HFF-Myc (cell line): ENCODE measurements at places on chromosomes 7 and 10.

- DNase-seq, result no peak
These were observed 9.0 kb upstream of the RSBN1L start for GRCh38 chr7:77687100-77687746.

DNA sequence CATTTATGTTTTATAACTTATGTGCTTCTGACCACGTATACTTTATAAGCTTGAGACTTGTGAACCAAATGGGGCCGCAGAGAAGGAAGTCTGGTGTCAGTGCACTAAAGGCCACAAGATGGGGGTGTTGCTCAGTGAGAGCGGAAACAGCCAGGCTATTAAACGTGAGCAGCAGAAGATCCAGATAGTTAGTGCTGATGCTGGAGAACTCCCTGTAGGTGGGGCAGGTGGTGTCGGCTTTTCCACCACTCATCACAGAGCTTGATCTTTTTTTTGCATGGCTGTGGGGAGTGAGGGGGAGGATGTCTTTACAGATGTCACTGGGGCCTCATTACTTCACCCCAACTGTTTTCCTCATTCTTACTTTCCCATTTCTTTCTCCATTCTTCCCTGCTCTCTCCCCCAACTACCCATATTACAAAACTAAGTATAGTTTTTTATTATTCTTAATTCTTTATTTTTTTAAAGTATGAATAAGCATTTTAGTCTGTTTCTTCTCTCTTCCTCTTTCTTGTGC lies 34.7 kb downstream of the ACADSB start:
- peak; percentile 51 for DNase-seq

- DNase-seq, result no peak
These were observed 120.0 kb downstream of the SEMA3E start for GRCh38 chr7:83528925-83529423.

GRCh38 chr10:19498393-19499290 lies 317.6 kb upstream of the PLXDC2 start:
- DNase-seq, result no peak

DNA sequence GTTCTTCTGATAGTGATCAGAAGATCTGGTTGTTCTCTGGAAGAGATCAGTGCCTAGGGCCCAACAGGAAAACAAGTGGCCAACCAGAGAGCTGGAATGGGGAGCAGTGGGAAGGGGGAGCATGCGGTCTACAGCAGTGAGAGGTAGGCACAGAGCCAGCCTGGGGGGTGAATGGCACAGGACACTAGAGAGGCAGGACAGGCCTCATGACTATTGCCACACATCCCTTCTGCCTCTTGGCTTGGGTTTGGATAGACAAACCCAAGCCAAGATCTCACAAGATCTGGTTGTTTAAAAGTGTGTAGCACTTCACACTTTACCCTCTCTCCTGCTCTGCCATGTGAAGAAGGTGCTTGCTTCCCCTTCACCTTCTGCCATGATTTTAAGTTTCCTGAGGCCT lies 224.4 kb downstream of the ARHGAP12 start:
- no peak for DNase-seq

DNA sequence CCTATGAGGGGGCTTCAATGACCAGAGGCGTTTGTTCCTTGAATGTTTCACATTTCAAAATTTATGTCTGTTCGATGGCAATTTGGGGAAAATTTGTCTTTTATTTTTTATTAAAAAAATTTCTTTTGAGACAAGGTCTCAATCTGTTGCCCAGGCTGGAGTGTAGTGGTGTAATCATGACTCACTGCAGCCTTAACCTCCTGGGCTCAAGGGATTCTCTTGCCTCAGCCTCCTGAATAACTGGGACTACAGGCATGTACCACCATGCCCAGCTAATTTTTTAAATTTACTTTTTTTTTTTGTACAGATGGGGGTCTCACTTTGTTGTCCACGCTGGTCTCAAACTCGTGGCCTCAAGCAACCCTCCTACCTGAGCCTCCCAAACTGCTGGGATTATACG lies 39.7 kb downstream of the OTUD1 start:
- DNase-seq, result no peak

- no peak for DNase-seq
These were observed 4.6 kb upstream of the MYH16 start for GRCh38 chr7:99267841-99268576.

DNA sequence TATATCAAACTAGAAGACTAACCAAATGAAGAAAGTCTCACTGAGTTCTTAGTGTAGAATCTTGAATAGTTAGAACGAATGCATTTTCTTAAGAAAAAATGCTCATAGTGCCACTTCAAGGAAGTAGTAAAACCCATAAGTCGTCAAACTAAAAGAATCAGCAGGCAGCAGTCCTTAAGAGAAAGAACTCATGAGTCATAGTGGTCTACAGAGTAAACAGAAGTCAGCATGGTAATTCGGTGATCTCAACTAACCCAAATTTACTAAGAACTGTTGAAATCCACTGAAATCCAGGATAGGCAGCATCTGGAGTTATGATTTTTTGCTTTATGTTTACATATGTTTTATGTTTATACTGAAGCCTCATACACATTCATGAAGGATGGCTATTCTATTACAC lies 256.2 kb downstream of the LHFPL3 start:
- no peak for DNase-seq

- no peak for DNase-seq
These were observed 338.5 kb upstream of the FOXK1 start for GRCh38 chr7:4343272-4344247.

DNA sequence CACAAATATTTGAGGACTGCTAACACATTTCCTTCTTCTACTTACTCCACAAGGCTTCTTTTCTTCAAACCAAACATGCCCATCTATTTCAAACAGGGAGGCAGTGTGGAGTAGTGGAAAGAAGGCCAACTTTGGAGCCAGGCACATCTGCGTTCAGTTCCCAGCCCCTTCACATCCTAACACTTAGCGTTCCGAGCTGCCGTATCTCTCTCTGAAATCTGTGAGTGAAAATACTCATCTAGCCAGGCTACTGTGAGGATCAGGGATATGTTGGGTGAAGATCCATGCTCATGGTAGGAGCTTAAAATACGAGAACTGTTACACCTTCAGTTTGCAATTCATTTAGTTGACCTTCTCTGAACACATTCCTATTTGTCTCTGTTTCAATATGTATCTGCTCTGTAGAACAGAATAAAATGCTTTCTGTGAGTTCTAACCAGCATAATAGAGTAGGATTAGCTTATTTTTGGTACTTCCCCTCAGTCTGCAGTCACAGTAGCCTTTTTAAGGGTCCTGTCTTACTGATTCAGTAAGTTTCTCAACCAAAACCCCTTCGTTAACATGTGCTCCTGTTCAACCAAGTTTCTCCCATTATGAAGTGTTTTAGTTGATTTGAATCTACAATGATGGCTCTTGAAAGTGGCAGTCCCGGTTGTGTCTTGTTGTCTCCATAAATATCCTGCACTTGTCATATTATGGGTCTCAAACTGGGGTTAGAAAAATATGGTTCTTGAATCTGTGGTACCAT lies 3.3 kb upstream of the MEST start:
- no peak for DNase-seq

- DNase-seq, result no peak
These were observed 23.8 kb downstream of the ZMIZ2 start for GRCh38 chr7:44772440-44772839.

DNA sequence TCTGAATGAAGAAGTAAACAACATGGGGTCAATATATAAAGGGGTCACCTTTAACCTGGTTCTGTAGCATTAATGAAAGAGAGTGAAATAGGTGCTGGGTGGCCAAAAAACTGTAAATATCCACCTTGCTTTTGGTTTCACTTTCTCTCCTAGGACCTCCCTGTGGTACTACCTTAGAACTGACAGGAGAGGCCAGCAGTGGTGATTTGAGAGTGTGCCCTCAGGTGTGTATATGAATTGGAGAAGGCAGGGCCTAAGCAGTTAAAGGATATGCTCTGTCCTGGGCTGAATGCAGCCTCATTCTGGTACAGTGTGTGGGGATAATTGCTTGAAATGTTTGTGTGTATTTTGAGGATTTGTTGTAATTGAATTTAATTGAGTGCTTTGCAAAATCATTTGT lies 62.0 kb downstream of the BBS9 start:
- no peak for DNase-seq

DNA sequence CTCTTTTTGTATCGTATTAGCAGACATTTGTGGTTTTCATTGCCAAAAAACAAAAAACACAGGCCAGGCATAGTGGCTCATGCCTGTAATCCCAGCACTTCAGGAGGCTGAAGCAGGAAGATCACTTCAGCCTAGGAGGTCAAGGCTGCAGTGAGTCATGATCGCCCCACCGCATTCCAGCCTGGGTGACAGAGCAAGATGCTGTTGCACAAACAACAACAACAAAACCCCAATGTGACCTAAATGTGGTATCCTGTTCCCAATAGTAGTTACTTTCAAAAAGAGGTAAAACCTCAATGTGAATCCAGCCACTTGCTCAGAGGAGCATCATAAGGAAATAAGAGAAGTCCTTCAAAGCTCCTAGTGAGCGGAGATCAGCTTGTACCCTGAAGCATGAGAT lies 45.8 kb upstream of the SKAP2 start:
- peak; percentile 3 for DNase-seq

DNA sequence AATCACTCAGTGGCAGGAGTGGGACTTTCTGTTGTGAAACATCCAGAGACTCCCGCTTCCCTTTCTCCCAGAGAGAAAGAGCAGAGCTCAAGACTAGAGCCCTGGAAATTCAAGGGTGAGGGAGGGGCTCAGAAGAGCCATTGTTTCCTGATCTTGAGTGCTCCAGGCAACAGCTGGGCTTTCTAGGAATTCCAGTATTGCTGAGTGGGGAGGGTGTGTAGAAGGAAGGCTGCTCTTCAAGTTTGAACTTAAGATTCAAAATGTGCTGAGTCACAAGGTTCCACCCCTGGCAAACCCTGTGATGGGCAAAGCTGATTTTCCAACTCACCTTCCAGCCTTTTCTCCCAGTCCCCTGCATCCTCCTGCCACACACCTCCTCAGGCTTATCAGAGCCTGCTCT lies 42.3 kb upstream of the MSRB2 start:
- DNase-seq, result no peak

DNA sequence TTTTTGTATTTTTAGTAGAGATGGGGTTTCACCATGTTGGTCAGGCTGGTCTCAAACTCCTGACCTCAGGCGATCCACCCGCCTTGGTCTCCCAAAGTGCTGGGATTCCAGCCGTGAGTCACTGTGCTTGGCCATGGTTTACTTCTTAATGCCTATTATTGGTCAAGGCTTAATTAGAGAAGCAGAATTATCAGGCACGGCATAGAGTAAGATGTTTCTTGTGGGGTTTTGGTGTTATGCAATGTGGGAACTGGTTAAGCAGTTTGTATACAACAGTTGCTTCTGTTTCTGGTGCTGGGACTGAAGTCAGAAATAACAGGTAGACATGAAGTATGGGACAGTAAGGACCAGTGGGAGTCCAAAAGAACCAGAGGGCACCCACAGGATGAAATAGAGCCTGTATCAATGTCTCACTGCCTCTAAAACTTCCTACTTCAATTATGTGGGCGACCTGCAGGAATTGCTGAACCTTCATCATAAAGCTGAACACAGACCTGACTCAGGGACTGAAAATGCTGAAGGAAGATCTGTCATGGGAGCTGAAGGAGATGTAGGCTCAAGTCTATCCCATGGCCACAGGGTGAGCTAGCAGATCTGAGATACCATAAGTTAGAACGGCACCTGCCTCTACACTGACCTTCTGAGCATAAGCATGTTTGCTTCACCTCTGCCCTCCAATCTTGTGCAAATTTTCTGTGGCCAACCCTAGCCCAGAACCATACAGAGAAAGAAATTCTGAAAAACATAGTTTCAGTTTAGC lies 38.3 kb upstream of the VCL start:
- no peak for DNase-seq

- DNase-seq, result no peak
These were observed 159.9 kb downstream of the CAMK1D start for GRCh38 chr10:12509016-12509793.

- no peak for DNase-seq
These were observed 219.7 kb upstream of the PRSS1 start for GRCh38 chr7:142529591-142529990.

DNA sequence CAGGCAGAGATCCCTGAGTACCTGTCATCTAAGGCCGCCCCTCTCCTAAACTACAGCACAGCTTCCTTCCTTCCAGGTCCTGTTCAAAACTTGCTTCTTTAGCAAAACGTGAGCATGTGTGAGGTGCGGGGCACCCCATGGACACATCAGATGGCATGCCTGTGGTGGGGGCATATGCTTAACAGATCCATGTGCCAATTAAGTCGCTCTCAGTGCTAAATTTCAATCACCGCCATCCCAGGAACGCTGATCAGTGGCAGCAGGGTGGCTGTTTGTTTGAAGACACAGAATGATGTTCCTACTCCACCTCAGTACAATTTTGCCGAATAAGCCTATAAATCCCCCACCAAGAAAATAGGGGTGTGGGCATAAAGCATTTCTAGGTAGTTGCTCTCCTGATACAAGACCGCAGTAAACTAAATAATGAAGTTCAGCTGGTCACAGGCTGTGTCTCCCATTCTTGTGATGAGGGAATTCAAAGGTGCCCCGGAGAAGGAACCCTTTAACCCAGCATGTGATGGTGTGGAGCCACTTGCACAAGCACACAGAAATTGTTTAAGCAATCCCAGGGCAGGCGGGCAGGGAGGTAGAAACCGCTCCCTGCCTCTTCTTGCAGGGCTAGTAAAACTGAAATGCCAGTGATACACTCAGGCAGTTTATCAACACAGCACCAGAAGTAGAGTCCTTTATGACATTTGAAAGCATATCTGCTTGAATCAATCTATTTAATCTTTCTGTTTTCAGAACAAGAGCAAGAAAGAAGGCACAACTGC lies 205.7 kb downstream of the SORCS1 start:
- DNase-seq, result no peak

DNA sequence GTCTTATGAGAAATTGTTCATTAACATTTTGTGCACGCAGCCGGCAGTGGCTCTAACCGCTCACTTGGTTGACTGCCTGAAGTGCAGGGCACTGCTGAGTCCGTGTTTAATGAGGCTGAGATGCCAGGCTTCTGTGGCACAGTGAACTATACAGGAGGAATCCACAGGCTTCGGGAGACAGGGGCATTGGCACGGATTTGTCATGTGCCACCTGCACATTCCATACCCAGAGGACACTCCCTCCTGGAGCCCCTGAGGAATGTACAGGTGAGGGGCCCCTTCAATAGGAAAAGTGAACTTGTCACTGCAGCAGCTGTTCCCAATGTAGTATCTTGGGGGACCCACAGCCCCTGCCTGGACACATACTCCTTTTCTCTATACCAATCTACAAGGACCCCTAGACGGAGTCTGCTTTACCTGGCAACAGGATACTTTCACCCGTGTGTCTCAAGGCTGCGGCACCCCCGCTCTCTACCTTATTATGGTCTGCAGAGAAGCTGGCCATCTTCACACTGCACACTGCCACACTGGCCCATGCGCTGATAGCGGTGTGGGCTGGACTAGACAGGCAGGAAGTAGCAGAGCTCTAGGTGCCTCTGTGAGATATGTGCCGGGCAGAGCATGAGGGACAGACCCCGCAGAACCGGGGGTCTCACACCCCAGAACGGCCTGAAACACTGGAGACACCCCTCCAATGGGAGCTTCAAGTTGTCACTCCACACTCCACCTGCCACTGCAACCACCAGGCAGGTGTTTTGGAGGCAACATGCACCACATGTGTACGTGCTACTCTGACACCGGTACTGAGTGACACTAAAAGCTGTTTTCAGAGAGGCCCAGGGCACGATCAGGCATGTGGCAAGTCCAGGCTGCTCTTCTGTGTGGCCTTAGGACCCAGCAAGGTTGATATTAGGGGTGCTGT lies 71.4 kb upstream of the RHEB start:
- DNase-seq, result no peak
